Iris pigment epithelial cell (primary cell): ENCODE measurements at places on chromosomes 2 and 18.
A peak's percentile ranks its signal among the peaks of the same experiment; 100 is the strongest.

GRCh38 chr2:152611458-152612231 lies 105.6 kb downstream of the PRPF40A start:
- peak; percentile 90 for DNase-seq

GRCh38 chr2:221189431-221190067 lies 382.6 kb downstream of the EPHA4 start:
- no peak for DNase-seq

- peak; percentile 99 for DNase-seq
These were observed 241.0 kb upstream of the RBBP8 start for GRCh38 chr18:22691946-22692710.

DNA sequence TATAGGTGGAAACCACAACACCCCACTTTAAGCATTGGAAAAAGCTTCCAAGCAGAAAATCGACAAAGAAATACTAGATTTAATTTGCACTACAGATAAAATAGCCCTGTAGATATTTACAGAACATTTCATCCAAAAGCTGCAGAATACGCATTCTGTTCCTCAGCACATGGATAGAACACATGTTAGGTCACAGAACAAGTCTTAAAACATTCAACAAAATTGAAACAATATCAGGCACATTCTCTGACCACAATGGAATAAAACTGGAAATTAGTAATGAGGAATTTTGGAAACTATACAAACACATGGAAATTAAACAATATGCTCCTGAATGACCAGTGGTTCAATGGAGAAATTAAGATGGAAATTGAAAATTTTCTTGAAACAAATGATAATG lies 27.8 kb upstream of the XDH start:
- no peak for DNase-seq

GRCh38 chr2:29700560-29700959 lies 220.8 kb downstream of the ALK start:
- DNase-seq = peak; percentile 44

DNA sequence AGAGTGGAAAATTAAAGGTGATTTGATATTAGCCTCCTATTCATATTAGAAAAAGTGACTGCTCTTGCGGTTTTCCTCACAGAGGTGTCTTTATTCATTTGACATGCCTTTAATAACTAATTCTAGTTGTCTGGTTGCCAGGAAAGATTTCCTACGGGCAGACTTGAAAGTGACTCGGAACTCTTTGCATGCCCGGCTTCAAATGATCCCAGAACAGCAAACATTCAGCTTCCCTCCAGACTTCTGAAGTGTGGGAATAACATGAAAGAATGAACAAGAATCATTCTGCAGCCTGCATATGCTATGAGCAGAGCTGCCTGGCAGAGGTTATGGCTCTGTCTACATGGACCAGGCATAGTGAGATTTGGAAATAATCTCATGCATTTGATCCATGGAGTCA lies 89.6 kb upstream of the PKDCC start:
- no peak for DNase-seq

DNA sequence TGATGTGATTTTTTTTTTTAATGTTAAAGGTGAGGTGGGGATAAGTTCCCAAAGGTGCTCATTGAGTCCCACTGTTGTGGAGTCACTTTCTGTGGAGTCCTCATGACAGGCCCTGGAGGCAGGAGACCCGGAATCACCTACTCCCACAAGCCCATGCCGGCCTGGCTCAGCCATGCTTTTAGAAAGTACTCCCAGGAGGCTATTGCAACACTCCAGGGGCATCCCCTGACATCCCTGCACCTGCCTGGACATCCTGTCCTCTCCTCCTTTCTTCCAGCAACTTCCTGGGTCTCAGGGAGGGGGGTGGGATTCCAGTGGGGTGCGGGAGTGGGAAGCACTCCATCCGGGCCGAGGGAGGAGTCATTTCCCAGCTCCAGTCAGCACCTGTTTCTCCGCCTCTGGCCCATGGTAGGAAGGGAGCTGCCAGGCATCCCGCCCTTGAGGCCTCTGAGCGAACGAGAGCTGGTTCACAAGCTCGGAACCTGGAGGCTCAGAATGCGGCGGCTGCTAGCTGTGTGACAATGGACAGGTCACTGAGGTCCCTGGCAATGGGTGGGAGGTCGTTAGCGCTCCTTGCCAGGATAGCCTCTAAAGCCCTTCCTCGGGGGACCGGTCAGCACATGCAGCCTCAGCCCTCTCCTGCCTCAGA lies 163.9 kb upstream of the ID2 start:
- no peak for DNase-seq

GRCh38 chr2:234241656-234242458 lies 191.4 kb downstream of the SPP2 start:
- DNase-seq = peak; percentile 80

DNA sequence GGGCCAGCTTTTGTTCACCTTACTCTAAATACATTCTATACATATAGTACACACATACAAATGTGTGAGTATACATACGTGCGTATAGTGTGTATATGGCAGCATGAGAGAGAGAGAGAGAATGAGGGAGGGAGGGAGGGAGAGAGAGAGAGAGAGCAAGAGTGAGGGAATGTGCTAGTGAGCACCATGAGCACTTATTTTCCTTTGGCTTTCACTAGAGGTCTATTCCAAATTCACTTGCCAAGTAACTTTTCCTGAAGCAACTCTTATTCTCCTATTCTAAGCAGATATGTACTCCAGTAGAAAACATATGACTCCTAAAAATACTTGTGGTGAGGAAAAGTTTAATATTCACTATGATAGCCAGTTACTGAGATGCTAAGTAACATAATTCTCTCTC lies 85.7 kb downstream of the COBLL1 start:
- no peak for DNase-seq

DNA sequence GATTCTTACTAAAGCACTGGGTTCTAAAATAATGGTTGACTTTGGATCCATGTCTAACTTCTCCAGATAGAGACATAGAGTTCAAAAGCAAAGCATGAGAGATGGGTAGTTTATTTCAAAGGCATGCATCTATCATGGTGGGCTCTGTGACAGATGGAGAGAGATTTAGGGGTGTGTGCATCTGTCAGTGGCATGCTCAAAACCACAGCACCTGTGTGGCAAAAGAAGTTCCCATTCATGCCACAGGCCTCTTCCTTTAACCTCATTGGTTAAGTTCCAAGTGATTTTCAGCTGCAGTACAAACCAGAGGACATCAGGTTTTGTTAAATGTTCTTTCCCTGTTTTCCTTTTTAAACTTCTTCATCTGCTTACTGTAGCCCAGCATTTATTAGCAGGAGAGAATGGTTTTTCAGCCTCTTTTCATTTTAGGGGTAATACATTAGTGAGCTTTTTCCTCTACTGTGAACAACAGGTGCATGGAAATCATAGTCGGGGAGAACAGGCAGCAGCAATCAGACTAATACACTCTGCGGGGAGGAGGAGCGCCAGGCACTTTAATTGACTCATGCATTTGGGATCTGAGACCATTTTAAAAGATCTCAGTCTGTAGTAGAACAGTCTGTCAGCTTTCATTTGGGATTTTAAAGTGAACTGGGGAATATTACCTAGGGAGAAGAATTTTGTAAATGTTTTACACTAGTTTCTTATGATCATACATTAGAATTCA lies 52.4 kb upstream of the UPP2 start:
- DNase-seq = no peak

DNA sequence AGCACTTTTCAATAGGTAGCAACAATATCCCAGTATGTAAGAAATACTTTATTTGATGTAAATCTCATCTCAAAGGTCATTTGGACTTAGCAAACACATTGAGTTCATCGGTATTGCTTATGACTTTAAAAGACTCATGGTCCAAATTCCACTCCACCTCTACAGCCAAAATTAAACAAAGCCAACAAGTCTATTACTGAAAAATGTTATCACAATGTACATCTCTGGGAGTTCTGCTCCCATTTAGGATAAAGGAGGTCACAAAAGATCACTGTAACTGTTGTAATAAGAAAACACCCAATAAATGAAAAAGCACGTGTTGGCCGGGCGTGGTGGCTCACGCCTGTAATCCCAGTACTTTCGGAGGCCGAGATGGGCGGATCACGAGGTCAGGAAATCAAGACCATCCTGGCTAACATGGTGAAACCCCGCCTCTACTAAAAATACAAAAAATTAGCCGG lies 50.0 kb downstream of the ESCO1 start:
- DNase-seq = no peak

GRCh38 chr2:159137511-159138241 lies 148.8 kb downstream of the WDSUB1 start:
- DNase-seq = peak; percentile 57

DNA sequence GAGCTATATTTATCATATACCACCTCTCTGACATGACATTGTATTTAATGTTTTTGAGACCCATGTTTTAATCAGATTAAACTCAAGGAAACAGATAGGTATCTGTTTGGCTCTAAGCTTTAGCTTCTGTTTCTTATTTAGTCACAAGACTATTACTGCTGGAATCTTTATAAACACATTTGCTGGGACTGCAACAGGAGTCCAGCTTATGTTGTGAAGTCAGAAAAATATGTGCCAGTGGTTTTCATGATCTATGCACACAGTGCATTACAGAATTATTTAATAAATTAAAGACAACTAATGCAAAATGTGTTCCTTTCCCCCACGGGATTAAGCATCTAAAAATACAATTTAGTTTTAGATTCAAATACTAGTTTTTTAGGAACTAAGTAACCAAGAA lies 338.9 kb downstream of the ZEB2 start:
- DNase-seq = peak; percentile 24

- DNase-seq = no peak
These were observed 57.8 kb upstream of the HAAO start for GRCh38 chr2:42850016-42850805.

DNA sequence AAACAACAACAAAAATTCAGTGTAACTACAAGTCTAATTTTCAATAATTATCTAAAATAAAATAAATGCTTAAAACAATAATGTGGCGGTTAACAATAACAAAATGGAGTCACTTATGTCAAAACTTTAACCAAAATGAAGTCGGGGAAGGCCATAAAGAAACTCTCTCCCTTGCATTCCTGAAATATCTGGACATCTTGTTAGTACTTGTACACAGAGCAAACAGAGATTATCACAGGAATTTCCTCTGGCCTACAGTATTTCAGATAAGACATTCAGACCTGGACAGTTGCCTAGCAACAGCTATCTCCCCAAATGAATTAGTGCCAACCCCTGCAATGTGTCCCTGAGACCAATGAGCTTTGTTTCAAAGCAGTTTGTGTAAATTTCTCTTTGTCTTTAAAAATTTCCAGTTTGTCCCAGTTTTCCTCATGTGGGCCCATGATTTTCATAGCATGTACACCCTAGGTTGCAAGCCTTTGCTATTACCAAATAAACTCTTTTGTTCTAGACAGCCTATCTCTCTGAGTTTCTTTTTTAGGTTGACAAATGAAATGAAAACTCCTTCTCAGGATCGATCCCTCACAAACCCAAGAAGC lies 68.6 kb downstream of the EXOC6B start:
- peak; percentile 89 for DNase-seq

- peak; percentile 74 for DNase-seq
These were observed 35.6 kb downstream of the SLC25A12 start for GRCh38 chr2:171858397-171858958.

DNA sequence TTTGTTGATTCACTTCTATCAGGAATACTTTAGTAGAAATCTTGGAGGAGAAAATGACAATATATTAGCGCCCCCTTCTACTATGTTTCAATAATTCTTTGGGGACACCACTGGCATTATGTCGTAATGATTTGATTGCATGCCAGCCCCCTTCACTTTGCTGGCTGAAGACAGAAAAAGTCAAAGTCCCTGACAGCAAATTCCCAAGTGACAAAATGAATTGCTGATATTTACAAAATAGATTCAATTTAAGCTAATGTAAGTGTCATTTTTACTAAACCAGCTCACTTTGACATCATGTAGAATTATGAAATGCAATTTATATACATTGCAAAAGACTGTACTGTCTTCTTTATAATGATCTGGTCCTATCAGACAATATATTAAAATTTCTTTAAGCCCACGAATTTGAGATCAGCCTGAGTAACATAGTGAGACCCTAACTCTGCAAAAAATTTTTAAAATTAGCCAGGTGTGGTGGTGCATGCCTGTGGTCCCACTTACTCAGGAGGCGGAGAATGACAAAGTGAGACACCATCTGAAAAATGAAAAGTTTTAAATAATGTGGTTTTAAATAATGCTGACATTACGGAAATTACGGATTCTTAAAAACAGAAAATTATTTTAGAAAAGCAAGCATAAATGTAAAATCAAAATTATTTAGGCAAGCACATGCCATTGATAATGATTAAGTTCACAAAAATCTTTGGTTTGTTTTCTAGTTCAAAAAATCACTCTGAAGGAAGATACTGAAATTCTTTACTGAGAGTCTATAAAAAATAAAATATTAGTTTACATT lies 520.1 kb upstream of the PKDCC start:
- no peak for DNase-seq

DNA sequence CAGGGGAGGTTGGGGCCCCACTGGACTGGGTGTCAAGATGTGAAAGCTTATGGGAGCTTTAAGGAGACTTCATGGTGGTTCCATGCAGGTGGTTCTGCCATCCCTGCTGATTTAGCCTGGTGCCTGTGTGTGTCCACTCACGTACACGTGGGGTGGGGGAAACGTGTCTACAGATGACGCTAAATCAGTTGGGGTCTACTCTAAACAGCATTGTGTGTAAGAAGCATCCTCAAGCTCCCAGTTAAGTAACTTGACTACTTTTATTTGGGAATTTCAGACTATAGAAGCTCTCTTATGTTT lies 47.1 kb downstream of the BCL2L11 start:
- DNase-seq = no peak

- peak; percentile 1 for DNase-seq
These were observed 359.5 kb upstream of the RGPD4 start for GRCh38 chr2:107466984-107467773.

- DNase-seq = no peak
These were observed 47.4 kb downstream of the CACNB4 start for GRCh38 chr2:152051436-152051835.

DNA sequence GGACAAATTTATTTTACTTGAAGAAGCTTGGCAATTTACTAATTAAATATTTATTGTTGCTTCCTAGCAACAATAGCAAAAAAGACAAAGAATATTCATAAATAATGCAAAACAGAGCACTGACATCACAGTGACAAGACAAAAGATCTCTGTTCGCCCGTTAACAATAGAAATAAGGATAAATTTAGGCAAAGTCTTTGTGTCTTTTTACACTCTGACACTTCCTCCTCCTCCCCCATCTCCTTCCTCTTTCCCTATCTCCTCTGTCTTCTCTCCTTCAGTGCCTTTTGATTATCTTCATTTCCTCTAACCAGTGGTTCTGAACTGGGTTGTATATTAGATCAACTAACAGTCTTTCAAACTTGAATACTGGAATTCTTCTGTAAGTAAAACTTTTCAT lies 808.4 kb downstream of the ERBB4 start:
- DNase-seq = no peak

- DNase-seq = peak; percentile 43
These were observed 226.1 kb upstream of the CCDC68 start for GRCh38 chr18:55185391-55185790.
